ENCODE measurements at places on chromosomes 11 and 22.

- DNase-seq: no peak
These were observed 5.3 kb upstream of the AKIP1 start for GRCh38 chr11:8905528-8906165.

DNA sequence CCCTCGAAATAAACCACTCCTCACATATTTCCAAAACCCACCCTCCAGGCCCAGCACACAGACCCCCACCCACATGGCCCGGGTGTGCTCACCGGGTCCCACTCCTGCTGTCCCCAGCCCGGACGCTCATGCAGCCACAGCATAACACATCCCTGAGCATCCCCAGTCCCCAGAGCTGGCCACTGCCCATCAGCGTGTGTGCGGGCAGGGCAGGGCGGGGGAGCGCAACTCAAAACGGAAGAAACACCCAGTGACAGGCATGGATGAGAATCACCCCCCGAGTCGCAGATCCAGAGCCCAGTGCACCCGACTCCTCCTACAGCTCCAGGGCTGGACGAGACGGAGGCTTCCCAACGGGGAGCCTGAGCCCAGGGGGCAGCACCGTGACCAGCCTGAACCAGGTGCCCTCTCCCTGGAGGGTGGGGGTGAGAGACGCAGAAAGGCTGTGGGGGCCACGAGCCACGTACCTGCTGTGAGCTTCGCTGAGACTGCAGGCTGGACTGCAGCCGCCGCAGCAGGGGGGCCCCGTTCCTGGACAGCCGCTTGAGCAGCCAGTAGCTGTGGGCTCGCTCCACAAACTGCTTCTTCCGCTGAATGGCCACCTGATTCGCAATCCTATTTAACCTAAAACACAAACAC, 23.8 kb downstream of the BRD1 start:
- no peak for DNase-seq

DNA sequence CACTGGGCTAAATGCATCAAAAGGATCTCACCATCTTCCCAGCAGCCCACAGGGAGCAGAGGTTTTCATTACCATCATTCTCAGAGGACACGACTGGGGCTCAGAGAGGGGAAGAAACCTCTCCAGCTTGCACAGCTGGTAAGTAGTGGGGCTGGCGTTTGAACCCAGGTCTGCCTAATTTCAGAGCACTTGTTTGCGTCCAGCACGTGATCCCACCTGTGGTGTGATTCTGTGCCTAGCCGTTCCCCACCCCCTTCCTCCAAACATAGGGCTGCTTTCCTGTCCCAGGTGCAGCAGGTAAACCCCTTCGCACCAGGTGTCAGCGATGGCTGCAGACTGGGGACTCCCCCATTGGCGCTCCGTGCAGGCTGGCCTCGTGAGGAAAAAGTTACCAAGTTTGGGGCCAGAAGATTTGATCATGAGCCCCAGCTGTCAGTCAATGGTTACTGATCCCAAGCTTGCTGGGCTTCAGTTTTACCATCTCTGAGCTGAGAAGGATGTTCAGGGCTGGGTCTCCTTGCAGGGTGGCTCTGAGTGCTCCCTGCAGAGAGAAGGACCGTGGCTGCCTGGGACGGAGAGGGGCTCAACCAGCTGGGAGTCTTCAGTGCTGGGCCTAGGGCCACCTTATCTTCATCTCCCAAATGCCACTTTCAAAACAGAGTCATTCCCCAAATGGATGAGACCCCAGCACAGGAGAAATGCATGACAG, 445.6 kb downstream of the TBC1D22A start:
- DNase-seq: no peak

DNA sequence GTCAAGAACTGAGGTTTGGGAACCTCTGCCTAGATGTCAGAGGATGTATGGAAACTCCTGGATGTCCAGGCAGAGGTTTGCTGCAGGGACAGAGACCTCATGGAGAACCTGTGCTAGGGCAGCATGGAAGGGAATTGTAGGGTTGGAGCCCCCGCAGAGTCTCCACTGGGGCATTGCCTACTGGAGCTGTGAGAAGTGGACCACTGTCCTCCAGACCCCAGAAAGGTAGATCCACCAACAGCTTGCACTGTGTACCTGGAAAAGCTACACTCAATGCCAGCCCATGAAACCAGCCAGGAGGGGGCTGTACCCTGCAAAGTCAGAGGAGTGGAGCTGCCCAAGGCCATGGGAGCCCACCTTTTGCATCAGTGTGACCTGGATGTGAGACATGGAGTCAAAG, 29.5 kb downstream of the CHST1 start:
- no peak for DNase-seq

DNA sequence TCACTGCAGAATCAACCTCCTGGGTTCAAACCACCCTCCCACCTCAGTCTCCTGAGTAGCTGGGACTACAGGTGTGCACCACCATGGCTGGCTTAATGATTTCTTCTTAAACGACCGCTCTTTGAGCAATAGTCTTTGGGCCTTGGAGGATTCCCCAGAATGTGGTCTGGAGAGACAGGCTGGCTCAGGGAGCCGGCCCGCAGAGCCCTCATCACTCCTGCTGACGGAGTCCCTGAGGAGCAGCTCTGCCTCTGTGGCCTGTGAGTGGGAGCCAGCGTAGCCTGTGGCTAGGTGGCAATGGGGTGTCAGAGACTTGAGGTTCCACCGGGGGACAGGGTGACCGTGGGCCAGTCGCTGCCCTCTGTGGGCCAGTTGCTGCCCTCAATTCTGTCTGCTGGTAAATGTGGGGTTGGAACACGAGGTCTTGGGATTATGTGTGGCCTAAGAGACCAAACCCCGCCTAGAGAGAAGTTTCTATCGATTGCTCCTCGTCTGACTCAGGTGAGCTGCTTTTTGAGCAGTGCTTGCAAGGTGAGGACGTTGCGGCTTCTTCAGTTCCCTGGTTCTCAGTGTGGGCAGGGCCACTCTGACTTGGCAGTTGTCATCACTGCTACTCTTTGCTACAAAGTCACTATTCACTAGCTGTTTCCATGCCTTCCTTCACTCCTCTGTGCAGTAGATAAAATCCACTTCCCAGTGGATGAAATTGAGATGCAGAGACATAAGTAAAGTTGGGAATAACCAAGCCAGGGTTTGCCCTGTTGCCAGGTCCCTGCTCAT, 124.8 kb upstream of the NECTIN1 start:
- DNase-seq: no peak

GRCh38 chr22:38755155-38755910, 465 bp downstream of the SUN2 start:
- no peak for DNase-seq

DNA sequence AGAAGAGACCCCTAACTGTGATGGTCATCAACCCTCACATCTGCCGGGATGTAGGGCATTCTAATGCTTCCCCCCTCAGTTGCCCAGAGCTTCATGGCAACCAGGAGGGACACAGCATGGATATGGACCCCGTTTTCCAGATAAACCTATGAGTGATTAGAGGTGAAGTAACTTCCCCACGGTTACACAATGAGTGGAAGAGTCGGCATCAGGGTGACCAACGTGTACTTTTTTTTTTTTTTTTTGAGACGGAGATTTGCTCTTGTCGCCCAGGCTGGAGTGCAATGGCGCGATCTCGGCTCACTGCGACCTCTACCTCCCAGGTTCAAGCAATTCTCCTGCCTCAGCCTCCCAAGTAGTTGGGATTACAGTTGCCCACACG, 25.0 kb downstream of the TXN2 start:
- DNase-seq: no peak

GRCh38 chr11:124751741-124752470, at the start of gene VSIG2:
Gene VSIG2, minus strand, starts transcription at chr11:124752255. Its CDS starts 118 bp downstream, at chr11:124752137.
- DNase-seq: no peak

DNA sequence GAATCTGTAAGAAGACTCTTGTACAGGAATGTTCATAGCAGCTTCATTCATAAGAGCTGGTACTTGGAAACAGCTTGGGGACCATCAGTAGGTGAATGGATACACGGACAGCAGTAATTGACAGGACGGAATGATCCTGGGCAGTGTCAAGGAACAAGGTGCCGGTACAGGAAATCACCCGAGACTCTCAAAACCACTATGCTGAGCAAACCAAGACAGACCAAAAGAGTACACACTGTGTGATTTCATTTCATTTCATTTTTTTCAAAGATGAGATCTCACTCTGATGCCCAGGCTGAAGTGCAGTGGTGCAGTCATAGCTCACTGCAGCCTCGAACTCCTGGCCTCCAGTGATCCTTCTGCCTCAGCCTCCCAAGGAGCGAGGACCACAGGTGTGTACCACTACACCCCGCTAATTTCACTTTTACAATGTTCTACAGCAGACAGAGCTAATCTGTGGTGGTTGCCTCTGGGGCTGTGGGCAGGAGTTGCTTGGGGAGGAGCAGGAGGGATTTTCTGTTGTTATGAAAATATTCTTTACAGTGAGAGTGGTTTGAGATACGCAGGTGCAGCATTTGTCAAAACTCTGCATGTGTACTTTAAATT, 15.6 kb downstream of the PARVB start:
- DNase-seq: no peak

DNA sequence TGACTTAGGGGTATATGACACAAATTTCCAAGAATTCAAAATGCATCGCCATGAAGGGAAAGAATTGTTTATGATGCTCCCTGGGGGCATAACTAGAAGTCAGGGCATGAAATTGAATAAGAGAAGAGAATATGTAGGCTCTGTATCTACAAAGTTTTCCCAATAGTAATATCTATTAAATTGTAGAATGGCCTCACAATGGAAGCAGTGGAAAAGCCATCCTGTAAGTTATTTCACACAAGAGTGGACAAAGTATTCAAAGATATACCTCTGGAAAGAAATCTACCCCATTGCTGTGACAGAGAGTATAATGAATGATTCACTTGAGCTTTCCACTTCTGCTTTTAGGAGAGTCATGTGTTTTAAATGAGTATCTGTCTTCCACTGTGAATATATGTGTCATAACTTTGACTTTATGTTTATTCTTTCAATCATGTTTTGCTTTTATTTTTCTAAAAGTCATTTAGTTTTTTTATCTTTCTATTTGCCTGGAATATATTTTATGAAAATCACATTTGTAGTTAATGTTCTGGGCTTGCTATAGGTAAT, 65.7 kb upstream of the DDI1 start:
- DNase-seq: no peak

DNA sequence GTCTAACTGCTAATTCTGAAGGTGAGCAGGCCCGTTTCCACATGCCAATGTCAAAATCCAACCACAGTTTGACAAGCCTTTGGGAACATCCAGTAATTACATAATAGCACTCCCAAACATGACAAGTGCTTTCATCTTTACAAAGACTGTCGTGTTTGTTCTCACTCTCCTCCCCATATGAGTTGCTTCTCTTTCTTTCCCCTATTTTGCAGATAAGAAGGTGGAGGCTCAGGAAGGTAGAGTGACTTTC, 55.9 kb upstream of the CD44 start:
- no peak for DNase-seq

GRCh38 chr11:43942662-43943371, 380 bp downstream of the C11orf96 start:
- DNase-seq: no peak

GRCh38 chr22:48236261-48236660, 1473.8 kb downstream of the TBC1D22A start:
- no peak for DNase-seq

DNA sequence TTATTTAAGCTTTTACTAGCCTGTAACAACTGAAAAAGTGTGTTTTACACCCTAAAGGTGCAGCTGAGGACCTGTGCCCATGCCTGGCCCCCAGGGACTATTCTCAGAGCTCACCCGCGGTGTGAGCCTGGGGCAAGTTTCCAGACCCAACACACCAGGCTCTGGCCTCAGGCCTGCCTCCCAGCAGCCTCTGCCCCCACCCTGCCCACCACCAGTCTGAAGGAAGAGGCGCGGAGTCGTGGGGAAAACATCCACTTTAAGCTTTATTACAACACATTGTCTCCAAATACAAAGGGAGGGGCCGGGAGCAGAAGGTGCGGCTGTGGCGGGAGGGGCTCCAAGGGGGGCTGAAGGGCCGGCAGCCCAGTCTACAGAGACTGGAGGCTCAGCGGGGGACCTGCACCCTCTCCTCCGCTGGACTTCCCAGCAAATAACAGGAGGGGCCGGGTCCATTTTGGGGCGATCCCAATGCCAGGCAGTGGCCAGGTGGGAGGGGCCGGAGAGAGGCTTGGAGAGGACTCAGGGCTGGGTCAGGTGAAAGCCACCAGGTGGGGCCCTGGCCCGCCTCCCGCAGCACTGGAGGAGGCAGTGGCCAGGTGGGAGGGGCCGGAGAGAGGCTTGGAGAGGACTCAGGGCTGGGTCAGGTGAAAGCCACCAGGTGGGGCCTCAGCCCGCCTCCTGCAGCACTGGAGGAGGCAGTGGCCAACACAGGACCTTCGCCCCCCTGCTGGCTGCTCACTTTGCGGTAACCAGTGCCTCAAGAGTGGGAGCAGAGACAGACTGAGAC, 18.1 kb downstream of the DUSP8 start:
- no peak for DNase-seq

GRCh38 chr22:37186228-37186996, 1.6 kb downstream of the C1QTNF6 start:
- DNase-seq: no peak

GRCh38 chr11:61375761-61376108, 13.6 kb downstream of the TMEM138 start:
- DNase-seq: no peak

DNA sequence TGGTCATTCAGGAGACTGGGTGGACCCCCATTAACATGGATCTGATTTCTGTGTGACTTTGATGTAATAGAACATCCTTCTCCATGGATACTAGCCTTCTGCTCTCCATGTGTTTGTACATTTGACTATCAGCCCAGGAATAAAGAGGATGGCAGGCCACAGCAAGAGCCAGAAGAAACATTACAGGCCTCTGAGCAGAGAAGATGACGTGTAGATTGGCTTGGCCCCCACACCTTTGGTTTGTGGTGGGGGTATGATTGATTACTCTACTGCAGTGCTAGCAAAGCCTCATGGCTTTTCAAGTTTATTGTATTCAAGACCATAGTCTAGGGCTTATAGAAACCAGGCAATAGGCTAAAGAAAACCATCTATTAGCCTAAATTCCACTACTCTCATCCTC, 77.0 kb downstream of the GRAMD1B start:
- no peak for DNase-seq

DNA sequence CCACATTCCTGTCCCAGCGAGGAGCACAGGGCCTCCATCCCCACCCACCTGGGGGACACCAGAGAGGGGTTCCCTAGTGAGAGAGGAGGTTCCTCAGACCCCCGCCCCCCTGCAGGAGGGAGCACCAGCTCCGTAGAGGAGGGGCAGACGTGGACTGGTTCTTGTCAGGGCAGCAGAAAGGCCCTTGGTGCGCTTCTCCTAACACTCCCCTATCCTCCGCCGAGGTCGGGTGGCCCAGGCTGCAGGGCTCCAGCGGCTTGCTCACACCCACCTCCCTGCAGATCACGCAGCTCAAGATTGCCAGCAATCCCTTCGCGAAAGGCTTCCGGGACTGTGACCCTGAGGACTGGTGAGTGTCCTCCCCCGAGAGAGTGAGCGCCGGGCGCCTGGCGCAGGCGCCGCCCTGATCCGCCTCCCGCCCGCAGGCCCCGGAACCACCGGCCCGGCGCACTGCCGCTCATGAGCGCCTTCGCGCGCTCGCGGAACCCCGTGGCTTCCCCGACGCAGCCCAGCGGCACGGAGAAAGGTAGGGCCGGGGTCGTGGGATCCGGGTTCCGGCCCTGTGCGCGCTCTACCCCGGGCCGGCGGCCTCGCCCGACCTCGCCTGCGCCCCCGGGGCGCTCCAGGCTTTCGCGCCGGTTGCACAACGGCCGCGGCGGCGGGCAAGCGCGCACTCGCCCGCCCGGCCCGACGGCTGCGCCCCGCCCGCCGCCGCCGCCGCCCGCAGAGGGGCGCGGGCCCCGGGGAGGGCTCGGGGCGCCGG, 5.1 kb downstream of the TBX1 start:
- DNase-seq: no peak

All from stimulated activated CD4-positive, alpha-beta T cell treated with anti-CD3 and anti-CD28 coated beads, Interleukin-1b, Interleukin-23, amount 100 ng/mL, for 1 hour (primary cell).